ENCODE measurements at places on chromosomes 1 and 21. TPM values are rescaled to one million over a fixed set of nuclear protein-coding genes. Genes with fewer than 3 reads are reported as not detected.

The B3GALT2 gene
- total RNA-seq = 0.31 TPM

The LENEP gene
- total RNA-seq = 0.63 TPM

The FCGR3A gene
- total RNA-seq = 27.8 TPM

The USH2A gene
- not detected for total RNA-seq

The ASCL5 gene
- total RNA-seq = not detected

The RGS13 gene
- total RNA-seq = 0.52 TPM

The LIPI gene
- not detected for total RNA-seq

Data from mononuclear cell (primary cell).